ENCODE measurements at places on chromosomes 2 and 18.

DNA sequence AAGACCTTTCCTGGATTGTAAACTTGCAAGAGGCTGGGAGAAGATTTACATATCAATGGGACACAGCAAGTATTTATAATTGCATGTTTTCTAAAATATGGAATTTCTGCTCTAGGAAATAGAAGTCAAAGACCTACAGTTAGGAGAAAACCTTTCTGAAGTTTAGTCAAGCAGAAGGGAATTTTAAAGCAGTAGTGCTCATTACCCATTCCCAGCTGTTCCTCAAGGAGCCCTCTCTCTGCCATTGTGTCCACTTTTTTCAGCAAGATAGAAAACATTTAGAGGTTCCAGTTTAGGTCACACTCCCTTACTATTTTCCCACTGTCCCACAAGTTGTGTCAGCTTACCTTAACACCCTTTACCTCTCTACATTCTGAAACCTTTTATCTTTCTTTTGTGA lies 584.0 kb upstream of the CHAC2 start:
- DNase-seq, result no peak
- no peaks in the 10 kb centered on the region for H3K36me3 ChIP-seq
- H3K4me3 ChIP-seq, result no peak overlapping the region
- no peak overlapping the region for H3K27ac ChIP-seq

DNA sequence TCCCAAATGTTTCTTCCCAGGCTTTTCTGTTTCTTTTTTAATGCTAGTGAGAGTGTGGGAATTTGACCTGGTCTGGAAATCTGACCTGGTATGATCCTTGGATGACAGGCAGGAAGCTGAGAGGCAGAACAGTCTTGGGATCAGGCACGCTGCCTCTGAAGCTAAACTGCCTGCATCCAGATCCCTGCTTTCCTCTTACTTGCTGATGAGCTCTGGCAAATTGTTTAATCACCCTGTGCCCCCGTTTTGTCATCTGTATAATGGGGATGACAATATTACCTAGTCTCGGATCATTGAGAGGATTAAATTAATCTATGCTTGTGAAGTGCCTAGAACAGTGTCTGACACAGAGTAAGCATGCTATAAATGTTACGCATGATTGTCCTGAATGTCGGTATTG lies 3.3 kb downstream of the KLHL23 start:
- no peak for DNase-seq
- H3K27me3 ChIP-seq, result peaks cover 5% of the 10 kb centered on the region
- H3K36me3 ChIP-seq, result peaks cover 15% of the 10 kb centered on the region

GRCh38 chr2:204480676-204481075 lies 64.6 kb upstream of the PARD3B start:
- no peak overlapping the region for H3K27ac ChIP-seq
- DNase-seq, result no peak
- H3K27me3 ChIP-seq, result no peaks in the 10 kb centered on the region
- H3K36me3 ChIP-seq, result no peaks in the 10 kb centered on the region
- H3K4me1 ChIP-seq, result no peaks in the 10 kb centered on the region
- H3K4me3 ChIP-seq, result no peak overlapping the region

- H3K4me3 ChIP-seq, result no peak overlapping the region
- no peak overlapping the region for H3K27ac ChIP-seq
- H3K36me3 ChIP-seq, result no peaks in the 10 kb centered on the region
- no peak for DNase-seq
- H3K27me3 ChIP-seq, result peaks cover 14% of the 10 kb centered on the region
Measured at GRCh38 chr2:205709319-205709718, 27.0 kb downstream of the NRP2 start.

DNA sequence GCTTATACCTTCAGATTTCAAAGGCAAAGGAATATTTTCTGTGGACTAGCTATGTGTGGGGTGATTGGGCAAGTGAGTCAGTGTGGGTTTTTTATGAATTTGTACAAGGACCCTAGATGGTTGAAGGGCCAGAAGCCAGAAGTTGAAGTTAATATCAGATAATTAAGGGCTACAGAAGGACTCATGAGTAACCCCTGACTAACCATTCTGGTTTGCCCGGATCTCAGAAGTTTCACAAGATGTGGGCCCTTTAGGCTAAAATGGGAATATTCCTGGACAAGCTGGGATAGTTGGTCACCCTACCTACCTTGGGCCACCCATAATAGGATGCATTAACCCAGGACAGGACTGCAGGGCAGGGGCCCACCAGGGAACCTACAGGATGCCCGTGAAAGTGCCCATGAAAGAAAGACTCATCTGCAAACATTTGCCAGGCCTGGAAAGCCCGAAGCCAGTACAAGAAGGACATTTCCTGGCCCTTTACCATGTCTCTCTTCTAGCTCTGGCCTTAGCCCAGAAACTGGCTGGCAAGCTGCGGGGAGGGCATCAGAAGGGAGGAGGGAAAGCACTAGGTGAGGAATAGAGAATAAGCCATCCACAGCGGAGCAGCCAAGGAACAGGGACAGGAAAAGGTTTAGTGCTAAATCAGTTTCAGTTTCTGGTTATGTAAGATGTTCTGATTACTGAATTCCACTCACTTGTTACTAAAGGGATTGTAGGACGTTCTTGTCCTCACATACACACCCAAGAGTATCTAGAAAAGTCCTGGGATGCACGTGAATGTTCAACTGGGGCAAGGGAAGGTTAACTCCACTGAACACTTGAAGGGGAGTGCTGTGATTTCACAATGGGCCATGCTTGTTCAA lies 33.6 kb downstream of the GCG start:
- H3K36me3 ChIP-seq, result no peaks in the 10 kb centered on the region
- H3K27ac ChIP-seq, result no peak overlapping the region
- no peak overlapping the region for H3K4me3 ChIP-seq
- H3K27me3 ChIP-seq, result peaks cover 3% of the 10 kb centered on the region
- DNase-seq, result no peak
- H3K4me1 ChIP-seq, result no peaks in the 10 kb centered on the region

- H3K27ac ChIP-seq, result no peak overlapping the region
- no peak for DNase-seq
- H3K27me3 ChIP-seq, result no peaks in the 10 kb centered on the region
Measured at GRCh38 chr18:21260621-21261020, 18.6 kb downstream of the GREB1L start.

DNA sequence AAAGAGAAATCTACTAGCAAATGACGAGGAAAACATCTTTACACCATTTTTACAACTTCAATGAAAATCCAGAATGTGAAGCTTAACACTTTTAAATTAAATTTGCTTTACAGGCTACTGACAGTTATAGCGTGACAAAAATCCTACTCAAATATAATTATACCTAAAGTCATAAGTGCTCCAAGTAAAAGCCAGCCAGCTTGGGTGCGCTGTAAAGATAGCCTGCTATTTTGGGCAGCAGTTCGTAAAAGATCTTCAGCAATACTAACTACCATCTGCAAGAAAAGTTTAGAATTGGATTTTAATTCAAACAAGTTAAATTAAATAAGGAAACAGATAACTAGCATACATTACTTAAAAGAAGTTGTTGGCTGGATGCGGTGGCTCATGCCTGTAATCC lies 22.4 kb downstream of the HEATR5B start:
- no peak overlapping the region for H3K27ac ChIP-seq
- H3K27me3 ChIP-seq, result no peaks in the 10 kb centered on the region
- H3K36me3 ChIP-seq, result peaks cover 12% of the 10 kb centered on the region
- DNase-seq, result no peak
- H3K4me3 ChIP-seq, result no peak overlapping the region

GRCh38 chr2:74188018-74188601 lies 9.4 kb upstream of the MOB1A start:
- no peaks in the 10 kb centered on the region for H3K36me3 ChIP-seq
- H3K27me3 ChIP-seq, result peaks cover 5% of the 10 kb centered on the region
- no peak for DNase-seq
- no peak overlapping the region for H3K27ac ChIP-seq
- H3K4me1 ChIP-seq, result peaks cover 11% of the 10 kb centered on the region

GRCh38 chr18:11497585-11497984 lies 111.8 kb upstream of the SLC35G4 start:
- no peak overlapping the region for H3K4me3 ChIP-seq
- DNase-seq, result no peak
- H3K36me3 ChIP-seq, result no peaks in the 10 kb centered on the region
- no peak overlapping the region for H3K27ac ChIP-seq

DNA sequence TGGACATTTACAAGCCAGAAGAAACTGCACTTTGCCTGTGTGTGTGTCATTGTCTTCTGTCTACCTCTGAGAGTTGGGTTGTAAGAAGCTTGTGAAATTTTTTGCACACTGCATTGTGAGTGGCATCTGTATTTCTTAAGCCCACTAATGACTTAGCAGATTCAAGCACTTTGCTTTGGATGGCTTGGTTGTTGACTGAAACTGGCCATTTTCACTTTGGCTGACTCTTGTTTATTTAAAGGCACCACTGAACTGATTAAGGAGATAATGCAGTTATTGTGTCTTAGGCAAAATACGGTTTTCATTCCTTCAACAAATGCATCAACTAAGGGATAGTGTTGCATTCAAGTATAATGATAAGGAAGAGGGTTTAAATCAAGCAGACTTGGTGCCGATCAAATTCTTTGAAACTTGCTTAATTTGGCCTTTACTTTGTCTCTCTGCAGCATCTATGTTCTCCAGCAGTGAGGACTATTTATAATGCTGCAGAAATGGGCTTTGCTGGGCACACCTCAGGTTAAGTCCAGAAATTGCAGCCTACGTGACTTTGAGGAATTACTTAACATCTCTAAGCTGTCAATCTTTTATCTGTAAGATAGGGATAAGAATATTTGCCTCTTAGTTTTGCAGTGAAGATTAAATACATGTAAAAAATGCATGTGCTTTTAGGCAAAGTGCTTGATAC lies 142.0 kb downstream of the CCDC85A start:
- H3K4me3 ChIP-seq, result no peak overlapping the region
- H3K27ac ChIP-seq, result no peak overlapping the region
- H3K36me3 ChIP-seq, result no peaks in the 10 kb centered on the region
- no peaks in the 10 kb centered on the region for H3K27me3 ChIP-seq

DNA sequence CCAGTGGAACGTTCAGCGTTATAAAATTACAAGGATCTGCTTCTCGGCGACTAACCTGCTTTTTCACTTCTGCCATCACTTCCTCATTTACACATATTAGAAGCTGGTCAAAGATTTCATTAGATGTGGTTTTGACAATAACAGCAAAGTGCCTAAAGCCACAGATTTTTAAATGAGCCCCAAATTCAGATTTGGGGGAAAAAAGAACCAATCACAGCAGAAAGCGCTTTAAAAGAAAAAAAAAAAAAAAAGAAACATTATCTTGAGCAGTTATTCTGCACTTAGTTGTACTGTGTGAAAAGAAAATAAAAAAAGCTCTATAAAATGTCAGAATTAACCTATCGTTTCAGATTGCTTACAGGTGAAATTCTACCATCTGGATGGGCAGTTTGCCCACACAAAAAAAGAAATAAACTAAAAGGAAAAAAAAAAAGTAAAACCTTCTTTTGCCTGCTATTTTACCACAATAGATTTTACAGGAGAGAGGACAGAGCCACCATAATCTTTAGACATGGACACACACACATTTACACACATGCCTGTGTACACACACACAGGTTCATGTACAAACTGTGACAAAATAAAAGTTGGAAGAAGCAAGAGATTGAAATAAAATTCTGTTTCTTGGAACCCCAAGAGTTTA lies 167.2 kb downstream of the TCF4 start:
- H3K4me3 ChIP-seq, result no peak overlapping the region
- DNase-seq, result no peak
- H3K27me3 ChIP-seq, result no peaks in the 10 kb centered on the region

DNA sequence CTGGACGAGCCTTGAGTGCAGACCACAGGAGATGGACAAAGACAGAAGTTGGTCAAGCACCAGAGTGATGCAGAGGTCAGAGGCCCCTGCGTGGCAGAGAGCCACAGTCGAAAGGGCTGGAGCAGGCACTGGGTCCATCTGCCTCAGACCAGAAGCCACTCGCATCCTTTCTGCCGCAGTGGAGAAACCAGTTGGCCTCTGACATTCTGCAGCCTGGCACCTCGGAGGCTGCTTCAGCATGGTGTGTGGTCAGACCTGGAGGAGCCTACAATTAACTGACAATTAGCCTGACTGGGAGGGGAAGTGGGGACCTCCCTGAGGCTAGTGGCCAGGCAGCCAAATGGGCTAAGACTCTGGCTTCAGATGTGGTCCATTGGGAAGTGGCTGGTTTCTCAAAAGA lies 111.1 kb downstream of the SGPP2 start:
- no peaks in the 10 kb centered on the region for H3K27me3 ChIP-seq
- peaks cover 1% of the 10 kb centered on the region for H3K36me3 ChIP-seq
- no peak overlapping the region for H3K4me3 ChIP-seq
- H3K27ac ChIP-seq, result no peak overlapping the region
- no peak for DNase-seq
- H3K4me1 ChIP-seq, result no peaks in the 10 kb centered on the region

- H3K36me3 ChIP-seq, result no peaks in the 10 kb centered on the region
- no peak overlapping the region for H3K4me3 ChIP-seq
- H3K4me1 ChIP-seq, result no peaks in the 10 kb centered on the region
- H3K27ac ChIP-seq, result no peak overlapping the region
- no peak for DNase-seq
Measured at GRCh38 chr2:125073440-125073839, 1048.4 kb downstream of the CNTNAP5 start.

DNA sequence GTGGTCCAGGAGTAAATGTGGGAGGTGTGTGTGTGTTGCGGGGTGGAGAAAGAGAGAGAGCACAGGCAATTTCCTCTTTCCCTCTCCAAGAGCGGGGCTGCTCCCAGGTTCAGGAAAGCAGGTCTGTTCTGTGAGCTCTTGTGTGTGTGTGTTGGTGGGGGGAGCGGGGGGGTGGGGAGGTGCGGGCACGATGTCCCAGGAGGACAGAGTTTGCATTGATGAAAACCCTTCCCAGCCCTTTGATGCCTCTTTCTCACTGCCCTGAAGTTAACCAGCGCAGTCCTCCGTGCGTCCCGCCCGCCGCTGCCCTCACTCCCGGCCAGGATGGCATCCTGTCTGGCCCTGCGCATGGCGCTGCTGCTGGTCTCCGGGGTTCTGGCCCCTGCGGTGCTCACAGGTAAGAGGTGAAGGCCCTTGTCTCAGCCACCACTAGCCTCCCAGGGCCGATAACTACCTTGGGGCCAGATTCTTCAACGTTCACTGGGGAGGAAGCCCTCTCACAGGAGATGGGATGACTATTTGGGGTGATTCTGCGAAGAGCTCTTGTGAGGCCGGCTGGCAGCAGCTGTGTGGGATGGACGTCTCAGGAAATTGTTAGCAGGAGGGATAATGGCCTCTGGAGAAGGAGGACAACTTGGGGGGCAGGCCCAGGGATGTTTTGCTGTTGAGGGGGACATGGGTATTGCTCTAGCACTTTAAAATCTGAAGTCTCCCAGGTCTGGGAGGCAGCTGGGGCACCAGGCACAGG lies at the start of gene SNORC:
Gene SNORC (plus strand): TSS at position 247 of the 748 bp plus-strand sequence. CDS start 78 bp downstream, at position 325.
- DNase-seq, result no peak
- H3K4me1 ChIP-seq, result no peaks in the 10 kb centered on the region
- H3K36me3 ChIP-seq, result no peaks in the 10 kb centered on the region
- H3K27ac ChIP-seq, result peak within 1 kb of the TSS; percentile 84
- H3K27me3 ChIP-seq, result peaks cover 3% of the 10 kb centered on the region
- no peak within 1 kb of the TSS for H3K4me3 ChIP-seq

GRCh38 chr2:143473216-143473615 lies 344.0 kb downstream of the ARHGAP15 start:
- no peak overlapping the region for H3K4me3 ChIP-seq
- no peaks in the 10 kb centered on the region for H3K27me3 ChIP-seq
- H3K4me1 ChIP-seq, result no peaks in the 10 kb centered on the region
- no peak for DNase-seq
- H3K36me3 ChIP-seq, result no peaks in the 10 kb centered on the region

GRCh38 chr18:58609536-58609993 lies 19.3 kb downstream of the ALPK2 start:
- DNase-seq, result no peak
- no peaks in the 10 kb centered on the region for H3K36me3 ChIP-seq
- H3K27me3 ChIP-seq, result peaks cover 28% of the 10 kb centered on the region

All from progenitor cell of endocrine pancreas (in vitro differentiated cells).